ENCODE measurements at places on chromosomes 11 and 22.

GRCh38 chr11:92123540-92123939, 101.1 kb upstream of the FAT3 start:
- DNase-seq, result no peak

GRCh38 chr11:2837096-2837601, 48.4 kb downstream of the CDKN1C start:
- no peak for DNase-seq

- peak; percentile 61 for DNase-seq
Measured at GRCh38 chr22:50252082-50253045, 1.3 kb upstream of the HDAC10 start.

GRCh38 chr22:20101638-20102037, 14.3 kb upstream of the RANBP1 start:
- DNase-seq, result no peak

- DNase-seq, result no peak
Measured at GRCh38 chr11:126375726-126376125, 20.2 kb downstream of the ST3GAL4 start.

DNA sequence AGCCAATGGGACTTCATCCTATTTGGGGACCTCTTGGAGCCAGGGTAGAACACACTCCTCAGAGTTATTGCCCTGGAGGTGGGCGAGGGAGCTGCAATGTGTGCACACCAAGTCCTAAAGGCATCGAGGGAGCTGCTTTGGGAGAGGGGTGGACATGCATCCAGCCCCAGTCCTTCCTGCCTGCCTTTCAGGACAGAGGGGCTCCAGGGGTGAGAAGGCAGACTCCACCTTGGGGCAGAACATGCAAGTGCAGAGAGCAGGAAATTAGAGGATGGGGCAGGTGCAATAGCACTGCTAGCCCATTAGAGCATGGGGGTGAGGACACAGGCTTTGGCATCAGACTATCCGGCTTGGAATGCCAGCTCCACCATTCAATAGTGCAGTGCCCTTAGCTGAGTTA, 288.5 kb downstream of the OPCML start:
- DNase-seq, result no peak

DNA sequence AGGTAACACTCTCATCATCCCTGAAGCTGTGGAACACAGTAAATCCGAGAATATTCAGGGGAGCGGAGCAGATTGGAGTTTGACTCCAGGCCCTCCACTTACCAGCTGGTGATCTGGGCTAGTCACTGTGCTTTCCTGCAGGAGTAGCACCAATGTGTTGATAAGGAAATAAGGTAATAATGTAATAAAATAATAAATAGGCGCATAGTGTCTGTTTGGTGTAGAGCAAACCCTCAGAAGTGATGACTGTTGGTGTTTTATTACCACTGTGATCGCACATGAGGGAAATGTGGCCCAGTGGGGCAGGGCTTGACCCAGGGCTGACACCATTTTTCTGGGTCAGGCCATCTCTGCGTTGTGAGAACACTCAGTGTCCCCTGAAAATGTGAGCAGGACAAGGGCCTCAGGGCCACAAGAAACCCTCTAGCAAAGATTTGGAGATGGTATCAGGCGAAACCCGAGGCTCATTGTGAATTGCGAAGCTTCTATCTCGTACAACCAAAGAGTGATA, 563.9 kb upstream of the B3GAT1 start:
- no peak for DNase-seq

Measured in AML-193 (cell line).